NCI-H187 (cell line): ENCODE measurements at places on chromosomes 12 and 14.

DNA sequence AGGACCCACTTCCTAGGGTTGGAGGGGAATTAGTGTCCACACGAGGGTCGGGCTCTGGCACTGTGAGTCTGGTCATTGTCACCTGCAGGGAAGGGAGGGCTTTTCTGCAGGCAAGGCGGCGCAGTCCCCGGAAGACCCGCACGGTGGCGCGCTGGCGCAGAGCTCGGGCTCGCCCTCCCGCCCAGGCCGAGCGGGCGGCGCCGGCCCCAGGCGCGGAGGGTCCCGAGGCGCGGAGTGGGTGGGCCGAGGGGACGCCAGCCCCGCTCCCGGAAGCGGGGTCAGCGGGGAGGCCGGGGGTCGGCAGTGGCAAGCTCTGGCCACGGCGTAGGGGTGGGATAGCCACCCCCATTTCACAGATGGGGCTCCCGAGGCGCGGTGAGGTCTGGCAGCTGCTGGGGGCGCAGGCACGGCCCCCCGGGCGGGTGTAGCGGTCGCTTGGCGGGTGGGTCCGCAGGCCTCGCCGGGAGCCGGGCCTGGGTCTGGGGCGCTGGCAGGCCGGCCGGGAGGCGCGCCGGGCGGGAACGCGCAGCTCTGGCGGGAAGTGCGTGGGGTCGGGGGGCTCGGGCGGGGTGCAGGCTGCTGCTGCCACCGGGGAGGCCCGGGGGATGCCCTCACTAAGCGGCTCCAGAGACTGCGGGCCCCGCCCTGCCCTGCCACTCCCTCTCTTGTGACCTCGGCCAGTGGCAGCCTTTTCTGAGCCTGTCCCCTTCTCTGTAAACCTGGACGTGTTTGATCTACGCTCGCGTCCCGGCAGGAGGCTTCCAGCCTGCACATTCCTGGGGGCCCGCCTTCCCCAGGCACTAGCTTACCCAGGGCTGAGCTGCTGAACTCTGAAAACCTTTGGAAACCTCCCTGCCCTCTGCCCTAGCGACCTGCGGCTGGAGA lies 46.1 kb downstream of the CYP46A1 start:
- no peak for DNase-seq

- DNase-seq, result no peak
Measured at GRCh38 chr12:101671833-101672232, 25.6 kb upstream of the CHPT1 start.

- DNase-seq, result no peak
Measured at GRCh38 chr14:100096656-100097055, 31.4 kb downstream of the EVL start.

GRCh38 chr14:94636744-94637412 lies 24.7 kb downstream of the SERPINA3 start:
- DNase-seq, result no peak

DNA sequence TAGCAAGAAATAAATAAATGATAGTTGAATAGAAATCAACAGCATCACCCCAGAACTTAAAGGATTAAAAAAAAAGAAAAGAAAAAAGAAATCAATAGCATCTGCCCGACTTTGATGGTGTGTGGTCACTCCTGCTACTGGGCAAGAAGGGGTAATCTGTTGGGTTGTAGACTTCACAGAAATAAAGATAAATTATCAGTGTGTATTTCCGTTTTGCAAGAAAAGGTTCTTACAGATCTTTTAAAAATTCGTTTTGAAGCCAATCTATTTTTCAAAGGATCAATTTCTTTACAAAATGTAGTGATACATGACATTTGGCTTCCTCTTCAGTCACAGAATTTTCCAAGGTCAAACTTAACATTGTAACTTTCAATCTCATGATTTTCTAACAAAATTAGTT lies 448.9 kb upstream of the FAR2 start:
- DNase-seq, result no peak

- no peak for DNase-seq
Measured at GRCh38 chr12:41061192-41061591, 126.9 kb upstream of the PDZRN4 start.

- no peak for DNase-seq
Measured at GRCh38 chr14:29005647-29006046, 239.1 kb downstream of the FOXG1 start.

GRCh38 chr14:97581016-97581415 lies 783.8 kb downstream of the VRK1 start:
- DNase-seq, result no peak

- no peak for DNase-seq
Measured at GRCh38 chr12:50727466-50727865, 36.4 kb upstream of the ATF1 start.

DNA sequence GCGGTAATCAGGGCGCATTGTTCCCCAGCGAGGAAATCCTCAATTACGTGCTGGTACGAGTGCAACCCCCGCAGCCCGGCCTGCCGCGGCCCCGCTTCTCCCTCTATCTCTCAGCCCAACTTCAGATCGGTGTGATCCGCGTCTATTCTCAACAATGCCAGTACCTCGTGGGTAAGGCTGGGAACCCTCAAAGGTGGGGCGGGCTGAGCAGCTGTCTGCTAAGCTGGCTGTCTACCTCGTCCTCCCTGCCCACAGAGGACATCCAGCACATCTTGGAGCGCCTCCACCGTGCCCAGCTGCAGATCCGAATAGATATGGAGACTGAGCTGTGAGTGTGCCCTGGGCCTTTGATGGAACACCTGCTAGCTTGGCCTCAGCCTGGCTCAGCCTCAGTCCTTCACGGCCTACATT lies 996 bp downstream of the REC8 start:
- no peak for DNase-seq

DNA sequence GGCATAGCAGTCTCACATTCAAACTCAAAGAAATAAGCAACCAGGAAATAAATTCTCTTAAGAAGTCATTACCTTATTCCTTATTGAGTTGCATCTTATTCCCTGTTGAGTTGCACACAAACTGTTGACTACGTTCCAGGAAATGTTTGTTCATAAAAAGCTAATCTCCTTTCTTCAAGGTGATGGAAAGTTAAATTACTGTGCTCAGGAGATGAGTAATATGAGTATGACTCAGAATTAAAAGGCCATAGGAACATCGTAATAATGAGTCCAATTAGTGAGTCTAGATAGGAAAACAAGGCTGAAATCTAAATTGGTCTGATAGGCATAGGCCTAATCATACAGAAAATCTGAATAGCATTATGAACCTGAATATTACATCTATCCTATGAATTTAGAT lies 203.1 kb downstream of the SLC2A13 start:
- no peak for DNase-seq

DNA sequence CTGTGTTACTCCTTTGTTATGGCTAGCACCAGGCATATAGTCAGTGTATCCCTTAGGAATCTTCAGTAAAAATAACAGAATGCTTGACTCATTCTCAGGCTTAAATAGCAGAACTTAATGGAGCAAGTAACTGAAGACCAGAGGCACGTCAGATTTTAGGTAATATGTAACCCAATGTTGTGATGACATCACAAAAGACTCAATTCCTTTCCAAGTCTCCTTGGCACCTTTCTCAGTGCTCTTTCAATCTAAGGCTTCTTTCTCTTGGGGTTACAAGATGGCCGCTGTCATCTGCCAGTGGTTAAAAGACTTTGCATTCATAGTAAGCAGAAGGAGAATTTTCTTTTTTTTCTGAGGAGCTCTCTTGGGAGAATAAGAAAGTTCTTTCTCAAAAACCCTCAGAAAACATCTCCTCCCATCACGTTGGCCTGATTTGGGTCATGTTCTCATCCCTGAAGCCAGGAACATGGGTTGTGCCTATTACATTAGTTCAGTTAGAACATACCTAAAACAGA lies 33.4 kb upstream of the DCN start:
- no peak for DNase-seq

DNA sequence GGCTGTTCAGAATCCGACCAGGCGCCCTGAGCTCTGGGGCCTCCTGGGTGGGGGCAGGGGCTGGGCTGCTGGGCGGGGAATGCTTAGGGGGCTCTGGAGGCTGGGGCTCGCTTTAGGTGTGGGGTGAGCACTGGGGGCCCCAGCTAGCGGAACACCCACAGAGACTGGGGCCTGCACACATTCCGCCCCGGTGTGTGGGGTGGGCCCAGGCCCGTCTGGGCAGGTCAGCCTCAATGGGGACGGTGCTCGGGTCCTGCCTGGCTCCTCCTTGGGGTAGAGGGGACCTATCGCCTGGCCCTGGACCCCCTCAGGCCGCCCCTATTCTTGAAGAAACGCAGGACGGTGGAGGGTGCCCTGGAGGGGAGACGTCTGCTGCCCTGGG lies 364.8 kb downstream of the TMEM121 start:
- DNase-seq, result no peak

- no peak for DNase-seq
Measured at GRCh38 chr12:123532019-123532418, 1.5 kb downstream of the RILPL1 start.

GRCh38 chr14:76768671-76769500 lies 7.6 kb downstream of the VASH1 start:
- DNase-seq, result no peak

DNA sequence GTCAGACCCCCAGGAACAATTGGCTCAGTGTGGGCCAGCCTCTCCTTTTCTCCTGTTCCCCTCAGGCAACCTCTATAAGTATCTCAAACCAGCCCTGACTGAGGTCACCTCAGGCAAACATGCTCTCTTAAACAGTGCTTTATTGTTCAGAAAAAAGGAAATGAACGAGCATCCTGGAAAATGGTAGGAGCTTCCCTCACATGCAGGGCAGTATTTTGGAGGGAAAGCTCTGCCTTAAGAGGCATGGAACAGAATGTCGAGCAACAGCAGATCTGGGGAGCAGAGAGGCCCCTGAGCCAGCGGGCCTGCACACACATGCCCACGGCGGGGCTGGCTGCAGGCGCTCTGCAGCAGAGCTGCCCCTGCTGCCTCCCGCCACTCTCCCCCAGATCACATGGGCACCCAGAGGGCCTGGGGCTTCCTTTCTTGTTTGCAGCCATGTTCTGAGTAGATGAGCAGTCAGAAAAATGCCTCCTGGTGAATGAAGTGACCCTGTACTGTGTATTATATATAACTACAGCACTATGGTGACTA lies 42.0 kb downstream of the MOK start:
- DNase-seq, result no peak

- no peak for DNase-seq
Measured at GRCh38 chr14:60736494-60736893, 1.9 kb downstream of the MNAT1 start.

DNA sequence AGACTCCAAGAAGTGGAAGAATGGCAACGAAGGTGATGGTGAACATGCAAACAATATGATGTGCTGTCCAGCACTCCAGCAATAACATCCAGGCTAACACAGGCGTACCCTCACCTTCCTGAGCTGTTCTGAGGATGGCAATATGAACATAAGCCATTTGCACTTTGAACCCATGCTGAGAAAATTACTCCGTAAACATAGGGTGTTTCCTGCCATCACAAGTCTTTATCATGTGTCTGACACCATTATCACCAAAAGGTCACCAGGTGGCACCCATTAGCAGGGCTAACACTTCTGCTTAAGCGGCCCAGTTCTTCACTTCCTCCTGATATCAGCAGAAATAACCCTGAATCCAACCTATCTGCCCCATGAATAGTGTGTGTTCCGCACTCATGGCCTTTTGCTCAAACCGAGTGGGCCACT lies 482.8 kb downstream of the MED13L start:
- DNase-seq, result no peak

GRCh38 chr12:57452937-57453509 lies 2.1 kb upstream of the INHBE start:
- DNase-seq, result peak; percentile 45

GRCh38 chr14:73311708-73312030 lies 74.4 kb downstream of the PAPLN start:
- no peak for DNase-seq

DNA sequence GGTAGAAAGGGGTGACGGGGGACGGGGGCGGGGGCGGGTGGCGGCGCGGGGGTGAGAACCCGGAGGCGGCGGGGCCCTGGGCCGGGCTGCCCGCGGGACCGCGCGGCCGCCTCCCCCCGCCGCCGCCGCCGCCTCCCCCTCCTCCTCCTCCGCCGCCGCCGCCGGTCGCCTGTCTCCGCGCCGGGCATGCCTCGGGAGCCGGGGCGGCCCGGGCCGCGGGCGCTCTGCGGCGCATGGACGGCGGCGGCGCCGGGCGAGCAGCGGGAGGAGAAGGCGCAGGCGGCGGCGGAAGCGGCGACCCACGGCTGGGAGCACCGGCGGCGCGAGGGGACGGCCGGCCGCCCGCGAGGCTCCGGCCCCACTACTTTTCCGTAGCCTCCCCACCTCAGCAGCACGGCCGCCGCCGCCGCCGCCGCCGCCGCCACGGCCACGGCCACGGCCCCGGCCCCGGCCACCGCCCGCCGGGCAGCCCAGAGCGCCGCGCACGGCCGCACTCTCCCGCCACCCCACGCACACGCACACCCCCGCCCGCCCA lies at the start of gene NPAS3:
Gene NPAS3 (plus strand): TSS at position 161 of the 535 bp plus-strand sequence.
- no peak for DNase-seq

DNA sequence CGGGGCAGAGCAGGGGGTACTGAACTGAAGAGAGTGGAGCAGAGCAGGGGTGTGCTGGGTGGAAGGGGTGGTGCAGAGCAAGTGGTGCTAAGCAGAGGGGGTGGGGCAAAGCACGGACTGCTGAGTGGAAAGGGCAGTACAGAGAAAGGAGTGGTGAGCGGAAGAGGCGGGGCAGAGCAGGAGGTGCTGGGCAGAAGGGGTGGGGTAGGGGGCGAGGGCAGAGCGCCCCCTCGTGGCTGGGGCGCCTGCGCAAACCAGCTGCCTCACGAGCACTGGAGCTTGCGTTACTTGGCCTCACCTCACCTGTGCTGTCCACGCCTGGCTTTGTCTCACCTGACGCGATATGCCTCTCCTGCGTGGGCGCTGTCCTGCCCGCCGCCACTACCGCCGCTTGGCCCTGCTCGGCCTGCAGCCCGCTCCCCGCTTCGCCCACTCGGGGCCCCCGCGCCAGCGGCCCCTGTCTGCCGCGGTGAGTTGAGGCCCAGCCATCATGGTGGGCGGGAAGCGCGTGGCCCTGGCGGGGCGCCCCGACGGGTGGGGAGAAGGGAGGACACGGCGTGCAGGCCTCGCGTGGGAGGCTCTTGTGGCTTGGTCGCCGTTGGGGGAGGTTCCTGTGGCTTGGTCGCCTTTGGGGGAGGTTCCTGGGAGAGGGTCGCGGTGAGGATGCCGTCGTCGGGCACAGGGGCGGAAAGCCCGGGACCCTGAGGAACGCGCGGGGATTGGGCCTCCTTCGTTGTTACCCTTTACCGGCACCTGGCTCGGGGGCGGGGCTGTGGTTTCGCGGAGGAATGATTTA lies at the start of gene COX8C:
Gene COX8C (plus strand): TSS at position 257 of the 796 bp plus-strand sequence. CDS start 87 bp downstream, at position 344.
- DNase-seq, result no peak

DNA sequence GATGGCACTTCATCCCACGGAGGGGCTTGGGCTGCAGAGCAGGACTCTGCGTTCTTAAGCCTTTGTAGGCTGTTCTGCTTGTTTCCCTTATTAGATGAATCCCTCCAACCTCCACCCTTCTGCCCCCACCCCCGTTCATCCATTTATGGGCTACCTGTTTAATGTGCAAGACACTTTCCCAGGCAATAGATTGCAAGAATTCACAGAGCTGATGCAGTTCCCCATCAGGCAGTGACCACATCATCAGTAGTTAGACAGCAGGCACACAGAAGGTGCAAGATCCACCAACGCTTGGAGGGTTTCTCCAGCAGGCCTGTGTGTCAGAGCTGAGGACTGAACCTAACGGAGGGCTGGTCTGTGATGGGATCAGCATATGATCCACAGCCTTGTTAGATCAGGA lies 1.2 kb upstream of the C1R start:
- no peak for DNase-seq

- DNase-seq, result no peak
Measured at GRCh38 chr12:68786929-68787328, 21.0 kb upstream of the MDM2 start.
